Renal pelvis (tissue), 12 donors: ENCODE measurements at places on chromosomes 5 and 9. TPM values are rescaled to one million over a fixed set of nuclear protein-coding genes. Genes with fewer than 3 reads are reported as not detected.

DNA sequence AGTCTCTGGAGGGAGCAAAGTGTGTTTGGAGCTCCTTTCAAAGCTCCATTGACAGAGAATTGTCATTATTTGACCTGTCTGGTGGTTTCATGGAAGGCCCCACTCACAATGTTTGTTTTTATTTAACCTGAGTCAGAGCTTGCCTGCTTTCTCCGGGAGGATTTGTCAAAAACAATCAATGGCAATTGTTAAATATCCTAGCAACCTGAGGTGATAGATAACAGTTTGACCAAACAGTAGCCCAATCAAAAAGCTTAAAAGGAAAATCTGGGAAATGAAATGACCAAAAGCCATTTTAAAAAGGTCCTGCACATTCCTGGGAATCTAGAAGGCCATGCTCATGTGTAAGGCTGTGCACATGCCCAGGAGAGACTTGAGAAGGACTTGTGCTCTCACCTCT lies 177.2 kb upstream of the POC5 start:
- no peak for DNase-seq

Gene FAM221B
- 0.09 TPM for polyA plus RNA-seq

DNA sequence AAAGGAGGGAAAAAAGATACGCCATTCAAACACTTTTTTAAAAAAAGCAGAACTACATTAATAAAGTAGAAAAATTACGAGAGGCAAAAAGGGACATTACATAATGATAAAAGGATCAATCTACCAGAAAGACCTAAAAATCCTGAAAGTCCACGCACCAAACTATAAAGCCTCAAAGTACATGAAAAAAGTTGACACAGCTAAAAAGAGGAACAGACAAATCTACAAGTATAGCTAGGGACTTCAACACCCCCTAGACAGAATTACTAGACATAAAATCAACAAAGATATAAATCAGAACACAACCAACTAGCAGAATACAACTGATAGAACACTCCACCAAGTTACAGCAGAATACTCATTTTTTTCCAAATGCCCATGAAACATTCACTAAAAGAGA lies 11.1 kb downstream of the CAMSAP1 start:
- DNase-seq: no peak

DNA sequence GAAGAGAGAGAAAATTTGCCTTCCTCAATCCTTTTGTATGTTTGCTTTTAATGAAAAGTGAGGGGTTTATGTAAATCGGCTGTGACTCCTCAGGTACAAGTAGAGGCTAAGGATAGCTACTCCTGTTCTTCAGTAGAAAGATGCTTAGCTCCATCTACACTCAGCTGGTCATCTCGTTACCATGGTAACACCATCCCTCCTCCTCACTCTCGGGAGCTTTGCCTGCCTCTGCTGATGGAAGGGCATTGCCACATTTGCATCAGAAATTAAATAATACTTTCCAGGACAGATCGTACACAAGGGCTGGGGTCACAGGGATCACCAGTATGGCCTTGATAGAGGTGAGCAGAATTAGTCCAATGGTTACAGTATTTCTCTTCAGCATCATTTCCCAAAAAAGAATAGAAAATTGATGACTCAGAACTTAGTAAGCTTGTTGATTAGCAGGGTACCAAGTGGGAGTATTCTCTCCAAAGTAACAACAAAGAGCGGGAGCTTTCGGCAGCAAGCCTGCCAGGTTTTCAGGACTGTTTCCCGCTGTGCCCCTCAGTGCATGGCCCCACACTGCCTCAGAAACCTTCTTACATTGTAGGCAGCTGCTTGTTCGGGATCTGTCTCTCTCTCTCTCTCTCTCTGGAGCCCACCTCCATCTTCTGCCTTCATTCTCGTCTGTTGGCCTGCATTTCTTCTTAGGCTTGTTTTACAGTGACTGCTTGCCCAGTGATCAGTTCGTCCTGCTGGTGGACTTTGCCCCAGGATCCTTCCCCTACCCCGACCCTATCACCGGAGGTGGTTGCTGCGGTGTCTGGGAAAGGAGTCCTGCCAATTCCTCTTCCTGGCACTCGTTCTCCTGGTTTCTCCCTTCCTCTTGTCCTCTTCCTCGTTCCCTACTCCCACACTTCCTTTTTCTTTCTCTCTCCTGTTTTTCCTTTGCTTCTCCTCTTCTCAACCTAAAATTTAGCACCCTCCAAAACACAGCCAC lies 51.9 kb upstream of the SNAPC3 start:
- no peak for DNase-seq

DNA sequence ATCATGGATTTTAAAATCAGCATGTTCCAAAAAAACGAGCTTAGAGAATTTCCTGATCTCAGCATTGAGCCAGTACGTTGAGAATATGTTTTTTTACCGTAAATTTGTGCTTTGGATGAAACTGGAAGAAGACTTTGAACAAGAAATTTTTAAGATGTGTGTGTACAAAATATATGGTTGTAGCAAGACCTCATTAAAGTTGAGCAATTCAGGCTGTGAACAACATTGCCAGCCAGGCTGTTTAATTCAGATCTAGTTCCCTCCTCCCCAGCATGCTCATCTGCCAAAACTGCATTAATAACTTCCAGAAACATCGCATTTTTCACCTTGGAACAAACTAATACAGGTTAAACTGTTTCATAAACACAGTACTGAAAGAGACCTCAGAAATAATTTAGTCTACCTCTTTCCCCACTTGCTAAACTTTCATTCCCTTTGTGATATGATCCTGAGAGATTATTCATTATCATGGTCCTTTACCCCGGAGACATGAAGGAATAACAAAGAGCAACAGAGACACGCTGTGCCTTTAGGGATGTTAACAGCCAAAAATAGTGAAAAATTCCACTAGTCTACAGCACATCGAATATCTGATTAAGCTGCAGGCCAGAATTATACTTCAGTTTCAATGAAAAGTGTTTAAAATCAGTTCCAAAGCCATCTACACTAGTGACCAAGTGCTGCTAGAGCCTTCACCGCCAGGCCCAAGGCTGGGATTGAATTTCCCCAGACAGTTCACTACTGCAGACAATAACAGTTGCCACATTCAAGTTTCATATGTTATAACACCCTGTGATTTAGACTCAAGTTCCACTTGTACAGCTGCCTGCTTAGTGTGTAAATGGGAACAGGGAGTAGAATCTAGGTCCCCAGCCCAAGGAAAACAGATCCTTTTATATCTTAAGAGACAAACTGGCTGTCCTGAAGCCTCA lies 89.6 kb downstream of the EFNA5 start:
- no peak for DNase-seq

Gene HSD17B3
- polyA plus RNA-seq: 1.5 TPM

- no peak for DNase-seq
Measured at GRCh38 chr5:58640011-58640410, 57.1 kb downstream of the RAB3C start.

Gene PCDHA4
- polyA plus RNA-seq: 0.73 TPM

- DNase-seq: no peak
Measured at GRCh38 chr5:71948206-71948605, 159.1 kb upstream of the MAP1B start.

DNA sequence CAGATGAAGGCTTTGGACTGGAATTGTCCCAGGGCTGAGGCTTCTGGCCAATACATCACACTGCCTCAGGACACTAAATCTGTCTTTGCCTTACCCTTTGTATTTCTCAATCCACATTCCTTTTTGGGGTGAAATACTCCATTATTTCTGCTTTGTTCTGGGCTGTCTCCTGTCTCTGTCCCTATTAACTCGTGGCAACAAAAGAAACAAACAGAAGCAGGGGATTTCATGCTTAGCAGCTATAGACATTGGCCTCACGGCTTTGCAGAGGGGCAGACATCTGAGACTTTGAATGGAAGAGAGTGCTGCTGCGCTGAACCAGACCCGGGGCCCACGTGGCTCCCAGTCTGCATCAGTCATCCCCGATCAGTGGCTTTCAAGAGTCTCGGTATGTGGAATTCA lies 129.7 kb downstream of the ARL15 start:
- DNase-seq: peak; percentile 22

Gene MOB3B
- polyA plus RNA-seq: 23.7 TPM

- no peak for DNase-seq
Measured at GRCh38 chr5:54804086-54804485, 181.3 kb downstream of the ESM1 start.

- DNase-seq: no peak
Measured at GRCh38 chr5:111337133-111337532, 112.9 kb downstream of the CAMK4 start.
